ENCODE measurements at places on chromosomes 4 and X. TPM values are rescaled to one million over a fixed set of nuclear protein-coding genes. Genes with fewer than 3 reads are reported as not detected.
A peak's percentile ranks its signal among the peaks of the same experiment; 100 is the strongest.

- DNase-seq, result no peak
Observed at GRCh38 chrX:112874614-112875013, 34.0 kb upstream of the AMOT start.

DNA sequence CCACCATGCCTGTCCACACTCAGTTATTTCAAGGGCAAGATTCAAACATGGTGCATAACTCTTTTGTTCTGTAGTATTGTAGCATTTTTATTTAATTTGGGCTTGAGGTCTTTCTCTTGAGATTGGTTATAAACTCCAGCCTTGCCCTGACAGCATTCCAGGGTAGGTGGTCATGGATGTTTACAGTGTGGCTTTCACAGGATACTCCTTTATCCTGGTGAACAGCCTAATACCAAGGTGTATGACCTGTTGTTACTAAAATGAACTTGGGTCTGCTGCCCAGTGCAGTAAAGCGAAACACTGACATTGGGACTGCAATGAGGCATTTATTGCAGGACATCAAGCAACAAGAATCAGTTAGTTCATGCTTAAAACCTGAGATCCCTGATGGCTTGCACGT is 434.8 kb downstream of the ANKRD50 start:
- DNase-seq, result no peak

GRCh38 chr4:8319061-8319460 is 49.5 kb downstream of the HTRA3 start:
- DNase-seq, result peak; percentile 52

DNA sequence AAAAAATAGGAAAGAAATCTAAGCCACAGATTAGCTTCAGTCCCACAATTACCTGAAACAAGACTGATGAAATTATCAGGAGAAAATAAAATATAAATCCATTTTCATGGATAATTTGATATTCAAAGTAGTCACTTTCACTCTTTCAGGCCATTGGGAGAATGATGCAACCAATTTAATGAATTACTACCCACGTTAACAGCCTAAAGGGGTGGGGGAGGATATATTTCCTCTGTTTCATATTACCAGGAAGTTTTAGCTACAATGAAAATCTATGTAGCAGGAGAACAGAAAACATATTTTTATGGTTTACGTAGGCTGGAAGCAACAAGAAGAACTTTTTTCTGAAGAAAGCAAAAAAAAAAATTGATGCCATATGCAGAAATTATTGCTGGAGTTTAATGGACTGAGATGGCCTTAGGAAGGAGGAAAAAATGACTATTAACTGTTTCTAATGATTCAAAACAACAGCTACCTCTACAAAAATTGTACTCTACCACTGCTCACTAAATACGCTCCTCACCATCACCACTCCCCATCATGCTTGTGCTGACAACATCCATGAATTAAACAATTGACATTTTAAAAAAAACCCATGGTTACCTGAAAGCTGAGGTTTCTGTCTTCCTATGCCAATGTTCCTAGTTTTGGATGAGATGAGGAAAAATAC is 100.9 kb downstream of the CXXC4 start:
- no peak for DNase-seq

Gene SLIT2
- 3.9 TPM for total RNA-seq

DNA sequence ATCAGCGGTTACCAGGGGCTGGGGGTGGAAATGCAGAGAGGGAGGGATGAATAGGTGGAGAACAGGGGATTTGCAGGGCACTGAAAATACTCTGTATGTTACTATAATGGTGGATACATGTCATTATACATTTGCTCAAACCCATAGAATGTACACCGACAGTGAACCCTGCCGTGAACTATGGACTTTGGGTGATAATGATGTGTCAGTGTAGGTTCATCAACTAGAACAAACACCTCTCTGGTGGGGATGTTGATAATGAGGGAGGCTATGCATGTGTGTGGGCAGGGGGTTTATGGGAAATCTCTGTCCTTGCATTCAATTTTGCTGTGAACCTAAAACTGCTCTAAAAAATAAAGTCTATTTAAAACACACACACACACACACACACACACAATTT is 11.5 kb downstream of the HPSE start:
- no peak for DNase-seq

GRCh38 chr4:8463811-8464210 is 23.2 kb downstream of the TRMT44 start:
- no peak for DNase-seq

DNA sequence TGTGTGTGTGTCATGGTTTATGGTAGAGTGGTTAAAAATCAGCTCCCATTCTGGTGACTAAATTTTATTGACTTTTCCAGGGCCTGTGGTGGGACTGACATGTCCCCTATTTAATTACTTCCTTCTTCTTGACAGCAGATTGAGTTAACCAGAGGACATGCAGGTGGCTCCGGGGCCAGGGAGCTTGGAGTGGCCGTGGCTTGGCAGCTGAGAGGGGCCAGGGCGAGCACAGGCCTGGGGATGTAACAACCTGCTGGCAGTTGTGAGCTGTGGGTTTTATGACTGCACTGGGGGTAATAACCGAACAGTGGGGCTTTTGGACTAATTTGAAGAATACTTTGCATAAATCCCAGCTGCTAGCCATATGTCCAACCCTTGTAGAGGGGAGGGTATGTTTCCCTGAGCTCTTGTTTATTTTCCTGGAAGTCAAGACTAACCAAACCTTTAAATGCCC is 186.0 kb downstream of the MID1IP1 start:
- DNase-seq, result no peak

- no peak for DNase-seq
Observed at GRCh38 chr4:149788300-149788699, 27.3 kb downstream of the IQCM start.

GRCh38 chr4:88693792-88694191 is 3.8 kb downstream of the NAP1L5 start:
- DNase-seq, result no peak

Gene GPM6B
- 15.5 TPM for total RNA-seq

DNA sequence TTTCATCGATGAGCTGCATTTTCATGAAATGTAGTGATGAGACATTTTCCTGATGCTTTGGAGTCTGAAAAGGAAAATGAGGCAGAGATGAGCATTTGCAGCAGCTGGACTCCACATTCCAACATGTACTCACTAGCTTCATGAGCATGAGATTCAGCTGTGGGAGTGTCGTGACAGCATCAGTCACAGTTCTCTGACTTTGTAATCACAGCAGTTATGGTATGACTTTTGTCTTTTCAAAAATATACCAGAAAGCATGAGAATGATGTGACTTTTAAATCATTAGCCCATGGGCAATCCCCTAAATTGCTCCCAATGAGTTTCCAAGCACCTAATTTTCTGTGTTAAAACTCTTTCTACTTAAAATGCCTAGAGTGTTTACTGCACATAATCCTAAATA is 18.3 kb upstream of the MSL3 start:
- no peak for DNase-seq

Gene ASB12
- not detected for total RNA-seq

- peak; percentile 97 for DNase-seq
Observed at GRCh38 chrX:53440621-53441517, 6.7 kb upstream of the HSD17B10 start.

GRCh38 chr4:87092389-87093141 is 127.9 kb downstream of the KLHL8 start:
- DNase-seq, result peak; percentile 66

Gene SULT1E1
- total RNA-seq, result 15.7 TPM

GRCh38 chr4:7199771-7200441 is 7.6 kb downstream of the SORCS2 start:
- DNase-seq, result peak; percentile 71

DNA sequence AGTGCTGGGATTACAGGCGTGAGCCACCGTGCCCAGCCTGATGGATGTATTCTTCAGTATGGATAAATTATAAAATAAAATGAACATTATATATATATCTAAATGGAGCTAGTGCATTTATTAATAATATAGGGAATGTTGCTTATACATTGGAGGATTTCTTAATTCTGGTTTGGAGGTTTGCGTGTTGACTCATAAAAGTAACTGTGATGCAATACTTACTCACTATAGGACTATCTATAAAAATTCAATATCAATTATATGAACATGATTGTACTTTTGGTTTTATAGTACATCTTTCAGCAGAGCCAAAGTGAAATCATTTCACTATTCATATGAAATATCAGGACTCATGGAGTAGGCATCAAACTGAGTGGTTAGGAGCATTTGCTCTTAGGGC is 3.2 kb upstream of the AREG start:
- no peak for DNase-seq

Gene CENPVL1
- not detected for total RNA-seq

DNA sequence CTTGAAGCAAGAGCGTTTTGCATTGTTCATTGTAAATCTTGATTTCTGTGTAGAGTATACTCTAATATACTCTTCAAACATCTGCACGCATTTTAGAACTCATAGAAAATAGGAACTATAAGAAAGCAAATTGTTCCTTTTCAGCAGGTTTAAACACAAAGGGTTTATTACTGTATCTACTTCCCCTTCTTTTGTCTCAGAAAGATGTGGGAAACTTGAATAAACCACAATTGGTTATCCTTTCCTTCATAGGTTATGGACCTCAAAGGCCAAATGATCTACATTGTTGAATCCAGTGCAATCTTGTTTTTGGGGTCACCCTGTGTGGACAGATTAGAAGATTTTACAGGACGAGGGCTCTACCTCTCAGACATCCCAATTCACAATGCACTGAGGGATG is 46.0 kb upstream of the GUCY1B1 start:
- DNase-seq, result no peak

GRCh38 chr4:15006416-15007024 is 4.2 kb downstream of the CPEB2 start:
- no peak for DNase-seq
